ENCODE measurements at places on chromosomes 6 and 20.

- DNase-seq, result no peak
Measured at GRCh38 chr6:41470029-41470330, 76.2 kb upstream of the FOXP4 start.

- DNase-seq, result no peak
Measured at GRCh38 chr6:95948324-95948723, 67.5 kb upstream of the FUT9 start.

- no peak for DNase-seq
Measured at GRCh38 chr6:165959627-165960026, 208.0 kb downstream of the TBXT start.

GRCh38 chr6:55617272-55617671 is 38.3 kb upstream of the HMGCLL1 start:
- DNase-seq, result no peak

- DNase-seq, result no peak
Measured at GRCh38 chr6:87714093-87714842, 12.2 kb upstream of the AKIRIN2 start.
